GM18507 (cell line): ENCODE measurements at places on chromosomes 2 and 18.

DNA sequence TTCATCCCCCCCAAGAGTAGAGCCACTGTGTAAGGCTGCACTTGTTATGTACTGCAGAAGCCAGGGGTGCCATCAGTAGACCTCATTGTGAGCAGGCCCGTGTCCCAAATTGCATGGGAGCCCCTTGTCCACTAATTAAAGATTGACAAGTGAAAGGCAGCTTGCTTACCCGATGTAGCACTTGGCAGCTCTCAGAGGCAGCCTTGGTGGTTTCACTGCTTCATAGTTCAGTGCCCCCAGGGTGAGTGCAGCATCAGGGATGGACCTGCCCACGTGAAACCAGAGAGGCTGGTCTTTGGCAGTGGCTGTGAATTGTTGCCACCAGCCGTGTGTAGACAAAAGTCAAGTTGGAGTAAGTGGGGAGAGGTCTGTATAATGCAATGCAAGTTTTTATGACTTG is 13.3 kb downstream of the TUBB6 start:
- no peak for DNase-seq

GRCh38 chr2:149451417-149452165 is 121.2 kb downstream of the LYPD6 start:
- DNase-seq: no peak

GRCh38 chr18:77487951-77488740 is 238.5 kb downstream of the GALR1 start:
- DNase-seq: no peak

GRCh38 chr2:1375794-1376193 is 37.5 kb upstream of the TPO start:
- no peak for DNase-seq

GRCh38 chr2:211144078-211144477 is 587.7 kb downstream of the CPS1 start:
- no peak for DNase-seq

GRCh38 chr2:75483878-75484277 is 76.9 kb downstream of the EVA1A start:
- no peak for DNase-seq

DNA sequence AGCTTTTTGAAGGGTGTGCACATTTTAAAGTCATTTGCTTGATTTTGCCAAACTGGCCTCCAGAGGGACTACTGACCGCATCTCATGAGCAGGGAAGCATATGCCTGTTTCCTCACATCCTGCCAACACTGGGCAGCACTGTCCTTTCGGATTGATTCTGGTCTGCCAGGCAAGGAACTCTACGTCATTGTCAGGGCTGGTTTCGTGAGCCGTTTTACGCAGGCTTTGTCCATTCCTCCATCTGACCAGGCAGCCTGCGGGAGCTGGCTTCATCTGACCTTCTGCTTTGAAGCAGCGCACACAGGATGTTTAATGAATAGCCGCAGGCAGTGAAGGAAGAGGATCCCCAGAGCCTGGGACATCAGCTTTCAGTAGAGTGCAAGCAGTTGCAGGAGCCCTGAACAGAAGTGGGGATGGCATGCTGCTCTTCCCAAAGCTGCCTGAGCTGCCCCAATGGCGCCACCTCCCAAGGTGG is 46.3 kb upstream of the SEMA4C start:
- DNase-seq: no peak

DNA sequence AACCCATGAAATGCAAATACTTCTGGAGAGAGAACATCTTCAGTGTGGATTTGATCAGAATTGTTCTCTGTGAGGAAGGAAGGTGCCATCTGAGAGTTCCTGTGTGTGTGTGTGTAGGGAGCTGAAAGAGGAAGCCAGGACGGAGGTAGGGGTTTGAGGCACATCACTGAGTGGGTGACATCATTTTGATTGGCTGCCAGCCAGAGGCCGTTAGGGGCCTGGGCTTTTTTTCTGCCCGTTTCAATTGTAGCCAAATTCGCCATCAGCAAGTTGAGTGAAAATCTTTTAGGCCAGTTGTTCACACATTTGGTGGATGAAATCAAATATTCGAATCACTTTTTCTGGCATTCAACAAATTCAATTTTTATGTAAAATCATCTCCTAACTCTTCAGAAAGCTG is 48.9 kb downstream of the TSN start:
- no peak for DNase-seq

DNA sequence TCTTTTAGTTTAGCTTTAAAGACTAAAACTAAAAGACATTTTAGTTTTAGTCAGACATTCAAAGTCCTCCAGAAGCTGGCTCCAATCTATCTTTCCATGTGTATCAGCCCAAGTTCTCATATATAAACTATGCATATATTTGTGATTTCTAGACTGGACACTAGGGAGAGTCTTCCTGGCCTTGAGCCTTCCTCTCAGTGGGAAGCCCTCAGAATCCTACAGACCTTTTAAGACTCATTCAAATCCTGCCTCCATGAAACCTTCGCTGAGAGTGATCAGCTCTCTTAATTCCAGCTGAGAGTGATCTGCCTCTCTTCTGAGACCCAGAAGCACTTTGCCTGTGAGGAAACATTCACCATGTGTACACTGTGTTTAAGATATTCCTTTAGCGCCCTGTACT is 452.7 kb downstream of the TGIF1 start:
- DNase-seq: no peak

GRCh38 chr18:24170360-24170759 is 31.5 kb downstream of the CABYR start:
- DNase-seq: no peak

GRCh38 chr2:39996653-39997080 is 217.6 kb upstream of the THUMPD2 start:
- no peak for DNase-seq

DNA sequence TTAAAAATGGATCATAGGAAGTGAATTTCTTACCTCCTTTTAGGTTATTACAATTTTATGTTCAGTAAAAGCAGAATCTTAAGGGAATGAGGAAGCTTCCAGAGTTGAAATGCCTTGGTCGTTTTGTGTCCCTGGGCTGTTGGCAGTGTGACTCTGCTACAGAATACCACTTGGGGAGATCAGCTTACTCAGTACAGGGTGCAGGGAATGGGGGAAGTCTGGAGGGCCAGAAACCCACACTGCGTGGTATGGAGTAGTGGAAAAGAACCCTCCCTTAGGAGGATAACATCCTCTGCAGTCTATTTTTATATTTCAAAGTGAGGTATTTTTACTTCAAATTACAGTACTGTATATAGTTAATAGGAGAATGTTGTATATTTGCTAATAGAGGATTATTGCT is 51.1 kb downstream of the R3HDM1 start:
- no peak for DNase-seq

DNA sequence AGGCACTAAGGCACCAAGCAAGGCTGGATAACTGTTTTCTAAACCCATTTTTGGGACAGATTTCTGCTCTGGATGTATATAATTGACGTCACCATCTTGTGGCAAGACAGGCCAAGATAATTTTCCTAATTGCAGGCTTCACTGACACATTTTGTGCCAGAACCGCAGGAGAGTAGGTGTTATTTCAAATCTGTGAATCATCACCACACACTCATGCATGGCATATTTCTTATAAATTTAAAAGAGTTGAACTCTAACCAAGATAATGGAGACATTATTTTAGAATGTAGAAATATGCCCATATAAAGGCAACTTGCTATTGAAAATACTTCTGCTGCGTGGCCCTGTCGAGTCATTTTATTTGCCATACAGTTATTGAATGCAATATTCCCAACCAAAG is 68.3 kb upstream of the ACYP2 start:
- no peak for DNase-seq

GRCh38 chr2:47534179-47534919 is 131.4 kb downstream of the MSH2 start:
- DNase-seq: no peak

- no peak for DNase-seq
Observed at GRCh38 chr2:121608967-121609366, 40.3 kb downstream of the CLASP1 start.

DNA sequence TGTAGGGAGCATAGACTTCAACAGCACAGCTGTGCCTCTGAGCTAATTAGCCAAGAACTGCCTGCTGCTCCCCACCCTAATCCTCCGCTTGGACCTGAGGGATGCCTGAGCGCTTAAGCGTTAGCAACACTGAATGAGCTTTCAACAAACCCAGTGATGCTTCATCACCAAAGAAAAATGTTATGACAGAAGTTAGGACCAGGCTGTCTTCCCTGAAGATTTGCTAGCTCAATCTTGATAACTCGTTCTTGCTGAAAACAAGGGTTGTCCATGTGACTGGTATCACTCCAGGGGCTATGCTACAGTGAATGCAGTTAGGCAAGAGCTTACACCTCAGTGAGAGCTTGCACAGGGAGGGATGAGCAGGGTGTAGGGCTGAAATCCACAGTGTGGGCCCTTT is 190.7 kb upstream of the SIX2 start:
- DNase-seq: no peak
